Hematopoietic multipotent progenitor cell treated with erythropoietin and hydrocortisone succinate and interleukin-3 and kit ligand, for 8 days (in vitro differentiated cells): ENCODE measurements at places on chromosomes 5 and 9.

DNA sequence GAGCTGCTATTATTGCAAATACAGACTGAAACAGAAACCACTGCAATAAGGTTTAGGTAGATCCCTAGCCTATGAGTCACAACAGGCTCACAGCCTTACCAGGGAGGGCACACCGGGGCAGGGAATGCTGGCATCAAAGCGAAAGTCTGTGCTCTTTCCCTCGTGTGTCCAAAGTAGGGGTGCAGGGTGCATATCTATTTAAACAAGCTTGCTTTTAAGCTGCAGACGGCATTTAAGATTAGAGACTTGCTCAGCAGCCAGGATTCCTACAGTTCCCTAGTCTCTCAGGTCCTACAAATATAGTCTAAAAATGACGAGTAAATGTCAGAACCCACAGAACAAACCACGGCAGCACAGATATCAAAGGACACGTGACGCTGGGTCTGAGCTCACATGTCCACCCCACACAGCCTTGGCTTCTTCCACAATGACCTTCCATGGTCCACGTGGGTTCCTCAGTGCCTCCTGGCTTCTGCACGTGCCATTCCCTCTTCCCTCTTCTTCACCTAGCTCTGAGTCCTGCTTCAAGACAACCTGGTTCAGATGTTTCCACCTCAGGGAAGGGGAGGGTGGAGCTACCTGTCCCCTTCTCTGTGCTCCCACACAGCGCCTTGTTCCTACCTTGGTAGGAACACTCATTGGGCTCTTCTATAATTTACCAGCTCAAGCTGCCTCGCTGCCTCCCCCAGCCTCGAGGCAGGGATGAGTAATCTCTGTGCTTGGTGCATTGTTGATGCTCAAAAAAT, 193.2 kb downstream of the MAPKAP1 start:
- peak; percentile 70 for DNase-seq

- DNase-seq: no peak
Observed at GRCh38 chr5:122959740-122960445, 76.6 kb downstream of the PPIC start.

DNA sequence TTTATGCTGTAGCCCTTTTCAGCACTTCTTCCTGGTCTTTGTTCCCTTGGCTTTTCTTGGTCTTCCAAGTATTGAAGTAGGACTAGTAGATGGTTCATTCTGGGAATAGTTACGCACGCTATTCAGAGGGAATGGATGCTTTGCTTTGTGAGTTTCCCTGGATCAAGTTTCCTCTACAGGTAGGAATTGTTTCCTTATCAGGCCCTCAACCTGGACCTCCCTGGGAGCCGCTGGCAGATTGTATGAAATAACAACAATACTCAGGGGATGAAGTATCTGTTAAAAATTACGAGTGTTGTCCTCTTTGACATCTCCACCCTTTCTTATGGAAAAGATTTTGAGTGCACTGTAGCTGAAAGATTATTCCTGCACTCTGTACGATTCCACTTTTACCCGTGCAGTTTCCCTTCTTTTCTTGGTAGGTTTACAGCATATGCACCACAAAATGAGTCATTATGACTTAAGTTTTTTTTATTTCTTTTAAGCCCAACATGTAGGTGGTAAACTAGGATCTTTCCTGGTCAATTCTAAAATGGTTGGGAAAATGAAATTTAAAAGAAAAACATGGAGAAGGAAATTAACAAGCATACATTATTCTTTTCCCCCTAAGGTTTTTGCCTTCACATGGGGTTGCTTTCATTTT, 57.9 kb downstream of the ARHGAP26 start:
- DNase-seq: no peak

GRCh38 chr9:126781186-126782052, 23.4 kb upstream of the ZBTB43 start:
- peak; percentile 65 for DNase-seq

- DNase-seq: no peak
Observed at GRCh38 chr5:158886086-158886485, 213.6 kb downstream of the EBF1 start.

- peak; percentile 9 for DNase-seq
Observed at GRCh38 chr5:94793113-94793815, 174.8 kb downstream of the SLF1 start.

DNA sequence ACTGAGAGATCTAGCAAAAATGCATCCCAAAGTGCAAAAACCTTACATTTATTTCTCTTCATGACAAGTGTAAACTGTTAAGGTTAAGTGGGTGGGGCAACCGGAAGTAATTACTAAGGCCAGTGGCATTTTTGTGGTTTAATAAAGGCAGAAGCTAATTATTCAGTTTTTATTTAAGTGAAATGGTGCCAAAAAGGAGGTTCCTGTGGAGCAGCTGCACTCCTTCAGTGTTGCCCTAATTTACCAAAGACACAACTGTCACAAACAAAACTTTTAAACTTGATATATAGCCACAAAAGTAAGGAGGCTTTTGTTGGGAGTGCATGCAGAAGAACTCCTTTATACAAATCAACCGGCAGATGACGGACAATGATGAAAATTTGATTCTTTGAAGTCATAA, 81.6 kb downstream of the NDUFS4 start:
- peak; percentile 22 for DNase-seq
